ENCODE measurements at places on chromosomes 2 and 18.

GRCh38 chr2:176085861-176086771 lies 2.4 kb upstream of the EVX2 start:
- no peak for DNase-seq

DNA sequence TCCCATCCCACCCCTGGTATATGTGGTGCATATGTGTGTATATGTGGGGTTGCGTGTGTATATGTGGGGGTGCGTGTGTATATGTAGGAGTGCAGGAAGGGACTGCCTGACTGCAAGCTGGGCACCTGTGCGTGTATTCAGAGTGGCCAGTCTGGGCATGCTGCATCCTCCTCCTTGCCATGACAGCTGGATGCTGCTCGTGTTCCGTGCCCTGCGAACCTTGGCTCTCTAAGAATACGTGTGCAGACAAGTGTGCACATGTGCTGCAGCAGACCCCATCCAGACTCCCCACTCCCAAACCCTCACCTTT lies 222.1 kb downstream of the CELF4 start:
- DNase-seq, result no peak

GRCh38 chr18:48345596-48345995 lies 63.6 kb downstream of the ZBTB7C start:
- no peak for DNase-seq

DNA sequence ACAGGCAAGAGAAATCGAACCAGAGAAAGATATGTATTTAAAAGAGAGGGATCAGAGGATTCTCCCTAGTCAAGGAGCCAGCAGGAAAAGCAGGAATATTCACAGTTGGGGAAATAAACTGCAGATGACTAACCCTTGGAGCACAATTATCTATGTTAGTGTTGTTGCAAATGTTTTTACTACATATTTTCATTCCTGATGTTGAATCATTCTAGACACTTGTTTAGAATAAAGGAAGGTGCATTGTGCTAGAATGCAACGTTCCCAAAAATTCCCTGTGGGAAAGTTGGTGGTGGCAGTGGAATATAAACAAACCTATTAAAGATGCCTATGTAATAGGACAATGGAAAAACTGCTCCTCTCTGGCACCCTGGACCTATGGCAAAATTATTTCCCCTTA lies 63.3 kb downstream of the DTNA start:
- DNase-seq, result peak; percentile 13

- no peak for DNase-seq
These were observed 1077.1 kb upstream of the CELF4 start for GRCh38 chr18:38642711-38643110.

DNA sequence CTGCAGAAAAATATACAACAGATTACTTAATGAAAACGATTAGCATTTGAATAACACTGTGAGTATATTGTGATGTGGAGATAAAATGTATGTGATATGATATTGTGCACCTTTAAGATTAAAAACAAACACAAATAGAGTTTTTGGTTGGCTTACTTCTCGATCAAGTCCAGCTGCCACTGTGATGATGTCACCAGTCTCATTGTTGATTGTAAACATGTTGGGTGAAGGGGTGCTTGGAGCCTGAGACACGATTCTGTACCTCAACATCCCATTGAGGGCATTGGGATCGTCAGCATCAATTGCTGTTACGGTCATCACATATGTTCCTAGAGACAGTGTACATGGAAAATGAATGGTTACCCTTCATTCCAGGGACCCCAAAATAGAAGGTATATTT lies 174.1 kb downstream of the CDH2 start:
- DNase-seq, result no peak

- DNase-seq, result no peak
These were observed 31.9 kb downstream of the GLI2 start for GRCh38 chr2:120767486-120768005.

- no peak for DNase-seq
These were observed 896.7 kb upstream of the ZEB2 start for GRCh38 chr2:145416640-145417039.
